SK-MEL-5 (cell line): ENCODE measurements at places on chromosomes 12 and 14.
A peak's percentile ranks its signal among the peaks of the same experiment; 100 is the strongest.

GRCh38 chr14:63551332-63551731 lies 8.2 kb upstream of the PPP2R5E start:
- DNase-seq: no peak

- DNase-seq: no peak
Measured at GRCh38 chr12:30979371-30980259, 53.1 kb downstream of the TSPAN11 start.

GRCh38 chr14:103404920-103405319 lies 19.7 kb downstream of the MARK3 start:
- no peak for DNase-seq

DNA sequence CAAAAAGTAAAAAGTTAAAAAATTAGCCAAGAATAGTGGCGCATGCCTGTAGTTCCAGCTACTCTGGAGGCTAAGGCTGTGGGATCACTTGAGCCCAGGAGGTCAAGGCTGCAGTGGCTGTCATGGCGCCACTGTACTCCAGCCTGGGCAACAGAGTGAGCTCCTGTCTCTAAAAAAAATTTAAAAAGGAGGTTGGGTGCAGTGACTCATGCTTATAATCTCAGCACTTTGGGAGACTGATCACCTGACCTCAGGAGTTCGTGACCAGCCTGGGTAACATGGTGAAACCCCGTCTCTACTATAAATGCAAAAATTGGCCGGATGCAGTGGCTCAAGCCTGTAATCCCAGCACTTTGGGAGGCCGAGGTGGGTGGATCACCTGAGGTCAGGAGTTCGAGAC lies 8.2 kb upstream of the YLPM1 start:
- no peak for DNase-seq

DNA sequence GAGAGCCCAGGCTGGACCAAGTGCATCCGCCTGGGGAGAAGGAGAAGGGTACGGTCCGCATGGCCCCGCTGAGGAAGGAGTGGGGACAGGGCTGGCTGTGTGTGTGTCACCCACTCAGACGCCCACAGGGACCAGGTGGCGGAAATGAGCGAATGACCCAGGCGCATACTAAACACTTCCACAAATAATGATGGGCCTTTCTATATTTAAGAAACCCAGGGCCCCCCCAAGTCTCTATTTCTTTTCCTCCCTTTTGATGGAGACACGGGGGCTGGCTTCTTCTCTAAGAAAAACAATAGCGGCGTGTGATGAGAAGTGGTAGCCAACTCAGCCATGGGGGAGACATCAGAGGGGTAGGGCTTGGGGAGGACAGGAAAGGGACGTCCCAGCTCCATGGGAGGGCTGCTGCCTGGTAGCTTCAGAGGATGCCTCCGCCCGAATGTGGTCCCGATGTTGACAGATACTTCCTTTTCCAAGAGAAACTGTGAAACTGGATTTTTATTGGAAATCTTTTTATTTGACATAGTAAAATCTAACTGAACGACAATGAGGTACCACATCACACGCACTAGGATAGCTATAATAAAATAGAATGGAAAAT lies 6.3 kb upstream of the MAP1LC3B2 start:
- no peak for DNase-seq

DNA sequence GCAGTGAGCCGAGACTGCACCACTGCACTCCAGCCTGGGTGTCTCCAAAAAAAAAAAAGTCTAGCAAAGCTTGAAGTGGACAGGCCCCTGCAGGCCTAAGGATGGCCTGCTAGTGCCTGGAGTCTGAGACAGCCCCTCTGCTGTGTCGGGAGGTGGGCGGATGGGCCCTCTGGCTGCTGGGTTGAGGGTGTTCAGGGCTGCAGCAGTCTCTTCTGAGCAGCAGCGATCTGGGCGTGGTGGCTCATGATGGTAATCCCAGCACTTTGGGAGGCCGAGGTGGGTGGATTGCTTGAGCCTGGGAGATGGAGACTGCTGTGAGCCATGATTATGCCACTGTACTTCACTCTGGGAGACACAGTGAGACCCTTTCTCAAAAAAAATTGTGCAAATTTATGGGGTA lies 57.0 kb downstream of the ADCK1 start:
- DNase-seq: no peak

DNA sequence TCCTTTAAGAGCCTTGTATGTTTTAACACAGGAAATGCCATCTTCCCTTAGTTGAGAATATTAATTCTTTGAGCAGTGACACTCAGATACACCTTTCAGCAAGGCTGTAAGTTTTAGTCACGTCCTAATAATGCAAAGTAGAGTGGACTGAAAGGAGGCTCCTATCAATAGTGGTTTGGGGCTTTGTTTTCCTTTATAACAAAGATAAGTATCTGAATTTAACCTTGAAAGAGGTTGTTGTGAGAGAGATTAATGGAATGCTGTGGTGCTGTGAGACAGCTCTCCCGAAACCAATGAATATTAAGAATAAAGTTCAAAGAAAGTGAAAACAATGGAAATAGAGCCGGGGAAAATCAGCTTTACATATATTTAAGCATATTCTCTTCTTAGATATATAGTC lies 259.6 kb downstream of the ERC1 start:
- no peak for DNase-seq

- DNase-seq: no peak
Measured at GRCh38 chr14:60964904-60965303, 16.0 kb downstream of the TRMT5 start.

GRCh38 chr12:109065154-109065852 lies 12.9 kb downstream of the USP30 start:
- no peak for DNase-seq

- DNase-seq: no peak
Measured at GRCh38 chr12:121523741-121524140, 57.1 kb downstream of the KDM2B start.

- DNase-seq: peak; percentile 35
Measured at GRCh38 chr12:78802593-78802992, 62.0 kb upstream of the SYT1 start.

DNA sequence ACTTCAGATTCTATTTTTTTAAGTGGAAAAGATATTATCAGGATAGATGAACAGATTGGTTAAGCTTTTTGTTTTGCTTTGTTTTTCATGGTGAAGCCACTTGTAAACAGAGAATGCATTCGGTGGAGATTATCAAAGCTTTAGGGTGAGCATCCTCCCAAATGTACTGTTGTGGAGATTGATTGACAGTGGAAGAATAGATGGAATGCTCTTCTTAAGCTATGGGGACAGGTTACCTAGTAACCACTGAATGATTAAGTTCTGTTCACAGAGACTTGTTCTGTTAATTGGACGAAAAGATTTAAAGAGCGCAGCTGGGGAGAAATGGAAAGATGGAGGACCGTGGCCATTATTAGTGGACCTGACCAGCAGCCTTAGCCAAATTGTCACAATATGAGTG lies 21.8 kb upstream of the SPATA7 start:
- no peak for DNase-seq

GRCh38 chr14:101623685-101624444 lies 62.6 kb downstream of the DIO3 start:
- DNase-seq: no peak

DNA sequence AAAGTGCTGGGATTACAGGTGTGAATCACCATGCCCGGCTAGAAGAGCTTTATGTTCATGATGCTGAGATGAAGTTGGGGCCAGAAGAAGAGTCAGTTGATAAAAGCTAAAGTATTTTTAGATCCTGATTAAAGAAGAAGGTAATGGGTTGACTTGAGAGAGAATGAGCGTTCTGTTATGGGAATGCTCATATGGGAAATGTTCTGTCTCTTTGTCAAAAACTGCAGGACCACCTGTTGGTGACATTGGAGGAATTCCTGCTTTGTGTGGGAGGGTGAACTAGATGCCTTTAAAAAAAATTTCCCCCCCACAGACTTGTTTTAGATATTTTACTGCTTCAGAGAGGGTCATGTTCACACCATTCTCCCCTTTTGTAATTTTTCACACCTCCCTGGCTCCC lies 6.7 kb downstream of the WDR20 start:
- no peak for DNase-seq

DNA sequence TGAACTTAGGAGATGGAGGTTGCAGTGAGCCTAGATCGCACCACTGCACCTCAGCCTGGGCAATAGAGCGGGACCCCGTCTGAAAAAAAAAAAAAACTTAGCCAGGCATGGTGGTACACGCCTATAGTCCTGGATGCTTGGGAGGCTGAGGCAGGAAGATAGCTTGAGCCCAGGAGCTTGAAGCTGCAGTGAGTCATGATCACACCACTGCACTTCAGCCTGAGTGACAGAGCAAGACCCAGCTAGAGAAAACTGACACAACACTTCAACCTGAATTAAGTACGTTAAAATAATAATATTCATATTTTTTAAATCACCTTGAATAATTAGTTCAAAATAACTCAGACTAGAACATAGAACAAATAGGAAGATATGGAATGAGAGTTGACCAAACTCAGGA lies 5.7 kb upstream of the CATSPERB start:
- DNase-seq: no peak

- DNase-seq: no peak
Measured at GRCh38 chr12:53550595-53550994, 43.3 kb upstream of the NPFF start.

DNA sequence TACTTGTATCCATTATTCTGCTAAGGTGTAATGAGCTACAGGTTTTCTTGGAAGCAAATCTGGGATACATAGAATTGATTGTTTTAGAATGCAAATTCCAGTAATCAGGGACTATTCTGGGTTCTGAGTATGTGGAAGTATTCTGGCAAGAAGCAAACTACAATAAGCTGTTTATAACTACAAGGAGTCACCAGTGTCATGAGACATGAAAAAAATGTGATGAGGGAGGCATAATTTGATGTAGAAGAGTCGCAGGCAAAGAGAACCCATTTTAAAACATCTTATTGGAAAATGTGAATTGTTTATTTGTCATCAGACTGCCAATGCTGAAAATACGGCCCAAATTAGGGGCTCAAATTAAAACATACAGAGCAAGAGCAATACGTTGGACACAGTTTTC lies 321.8 kb upstream of the E2F7 start:
- DNase-seq: peak; percentile 94

DNA sequence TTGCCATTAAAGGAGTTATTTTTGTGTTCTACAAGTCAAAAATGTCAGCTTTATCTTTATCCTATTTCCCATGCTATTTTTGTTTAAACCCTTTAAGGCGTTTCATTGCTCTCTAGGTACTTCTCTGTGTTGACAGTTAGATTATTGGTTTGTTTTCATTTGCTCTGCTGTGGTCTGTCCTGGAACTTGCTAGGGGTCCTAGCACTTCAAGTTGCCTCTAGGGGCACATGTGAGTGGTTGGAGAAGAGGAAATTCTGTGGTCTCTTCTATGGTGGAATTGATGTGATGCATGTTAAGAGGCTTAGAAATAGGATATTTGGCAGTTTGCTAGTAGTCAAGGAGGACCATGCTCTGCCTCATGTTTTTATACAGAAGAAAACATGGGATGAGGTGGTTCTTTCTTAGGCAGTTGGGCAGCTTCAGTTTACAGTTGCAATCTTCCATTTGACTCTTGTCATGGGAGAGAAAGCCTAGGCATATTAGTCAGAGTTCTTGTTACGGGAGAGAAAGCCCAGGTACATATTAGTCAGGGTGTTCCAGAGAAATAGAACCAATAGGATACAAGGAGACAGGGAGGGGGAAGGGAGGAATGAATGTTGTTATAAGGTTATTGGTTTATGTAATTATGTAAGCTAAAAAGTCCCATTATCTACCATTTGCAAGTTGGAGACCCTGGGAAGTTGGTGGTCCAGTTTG lies 14.4 kb downstream of the TTLL5 start:
- DNase-seq: peak; percentile 22

DNA sequence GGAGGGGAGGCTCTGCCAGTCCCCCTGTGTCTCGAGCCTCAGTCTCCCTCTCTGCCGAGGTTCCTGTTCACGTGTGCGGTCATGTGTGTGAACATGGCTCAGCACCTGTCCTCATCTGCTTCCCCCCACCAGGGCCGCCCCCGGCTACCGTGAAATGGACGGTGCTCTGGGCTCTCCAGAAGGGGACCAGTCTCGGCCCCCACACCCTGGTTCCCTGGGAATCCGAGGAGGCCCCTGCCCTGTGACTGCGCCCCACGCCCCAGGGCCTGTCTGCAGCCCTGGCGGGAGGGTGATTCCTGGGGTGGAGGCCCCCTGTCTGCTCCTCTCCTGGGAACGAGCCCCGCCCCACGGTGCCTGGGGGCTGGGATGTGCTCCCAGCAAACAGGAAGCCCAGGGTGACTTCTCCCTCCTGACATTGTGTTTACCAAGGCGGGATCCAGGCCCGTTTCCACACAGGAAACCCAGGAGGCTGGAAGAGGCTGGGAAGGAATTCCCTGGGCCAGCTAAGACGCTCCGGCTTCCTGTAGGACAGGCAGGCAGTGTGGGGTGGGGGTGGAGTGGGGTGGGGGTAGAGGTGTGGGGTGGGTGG lies 46.6 kb downstream of the KIF26A start:
- DNase-seq: no peak

DNA sequence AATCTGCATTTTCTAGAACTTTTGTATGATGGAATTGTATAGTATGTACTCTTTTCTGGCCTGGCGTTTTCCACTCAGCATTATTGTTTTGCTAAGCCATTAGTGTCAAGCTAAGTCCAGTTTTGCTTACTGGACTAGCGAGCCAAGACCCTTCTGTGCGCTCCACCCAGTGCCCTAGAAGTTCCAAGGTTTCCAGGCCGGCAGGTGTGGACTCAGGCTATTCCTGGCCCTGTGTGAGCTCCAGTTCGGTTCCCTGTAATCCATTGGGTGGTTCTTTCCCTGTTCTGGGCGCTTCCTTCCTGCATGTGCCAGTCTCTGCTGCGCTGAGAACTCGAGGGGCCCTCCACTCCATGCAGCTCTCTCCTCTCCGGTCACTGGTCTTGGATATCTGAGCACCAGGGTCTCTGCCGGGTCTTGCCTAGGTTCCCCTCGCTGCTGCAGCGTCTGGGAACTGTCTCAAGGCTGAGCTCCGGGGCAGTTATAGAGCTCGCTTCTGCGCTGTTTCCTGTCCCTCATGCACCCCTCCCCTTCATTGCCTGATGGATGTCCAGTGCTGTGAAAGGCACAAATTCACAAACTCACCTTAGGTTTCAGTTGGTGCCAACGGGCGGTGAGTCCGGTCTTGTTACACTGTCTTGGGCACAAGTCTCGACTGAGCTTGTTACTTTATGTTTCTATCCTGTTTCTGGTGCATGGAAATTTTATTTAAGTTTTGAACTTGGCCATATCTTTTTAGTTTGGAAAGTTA lies 100.8 kb downstream of the ADGRD1 start:
- DNase-seq: no peak
